ENCODE measurements at places on chromosomes 3 and 15.

DNA sequence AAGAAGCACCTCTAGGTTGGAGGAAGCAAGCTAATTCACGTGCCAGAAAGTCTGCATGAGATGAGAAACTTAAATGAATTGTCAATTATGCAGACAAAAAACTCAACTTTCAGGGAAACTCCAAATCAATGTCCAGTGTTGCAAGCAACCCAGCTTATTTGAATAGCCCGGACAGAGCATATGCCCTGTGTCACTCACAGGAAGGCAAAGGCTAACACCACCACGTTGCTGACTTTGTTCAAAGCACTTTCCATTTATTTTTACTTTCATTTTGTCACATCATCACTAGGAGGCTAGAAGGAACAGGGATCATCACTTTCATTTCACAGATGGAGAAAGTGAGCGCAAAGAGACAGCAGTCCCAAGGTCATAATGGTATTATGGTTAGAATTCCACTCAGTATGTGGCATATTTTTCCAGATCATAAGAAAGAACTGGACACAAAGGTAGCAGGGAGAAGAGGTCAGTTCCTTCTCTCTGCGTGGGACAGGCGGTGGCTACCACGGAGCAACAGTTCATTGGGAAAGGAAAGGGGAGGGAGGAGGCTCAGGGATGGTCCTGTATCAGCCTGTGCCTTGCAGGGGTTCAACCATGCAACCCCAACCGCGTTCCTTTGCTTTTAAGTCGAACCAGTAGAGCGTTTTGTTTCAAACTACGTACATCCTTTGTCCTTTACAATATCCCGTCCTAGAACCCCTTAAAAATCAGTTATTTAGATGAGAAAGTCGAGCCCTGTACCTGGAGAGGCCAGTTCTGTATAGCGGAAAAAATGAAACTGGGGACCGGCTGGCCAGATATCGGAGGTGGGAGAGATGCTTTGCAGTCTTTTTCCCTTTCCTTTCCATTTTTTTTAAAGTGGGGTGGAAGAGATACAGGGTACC, 1.1 kb downstream of the HEG1 start:
- peak; percentile 25 for DNase-seq

- DNase-seq, result peak; percentile 49
Measured at GRCh38 chr15:39583596-39584265, 2.9 kb downstream of the THBS1 start.

GRCh38 chr15:33313491-33313890, 2.7 kb downstream of the RYR3 start:
- no peak for DNase-seq

- DNase-seq, result no peak
Measured at GRCh38 chr15:70672081-70672480, 91.3 kb downstream of the UACA start.

- DNase-seq, result no peak
Measured at GRCh38 chr3:47579875-47580274, 1.2 kb upstream of the CSPG5 start.

DNA sequence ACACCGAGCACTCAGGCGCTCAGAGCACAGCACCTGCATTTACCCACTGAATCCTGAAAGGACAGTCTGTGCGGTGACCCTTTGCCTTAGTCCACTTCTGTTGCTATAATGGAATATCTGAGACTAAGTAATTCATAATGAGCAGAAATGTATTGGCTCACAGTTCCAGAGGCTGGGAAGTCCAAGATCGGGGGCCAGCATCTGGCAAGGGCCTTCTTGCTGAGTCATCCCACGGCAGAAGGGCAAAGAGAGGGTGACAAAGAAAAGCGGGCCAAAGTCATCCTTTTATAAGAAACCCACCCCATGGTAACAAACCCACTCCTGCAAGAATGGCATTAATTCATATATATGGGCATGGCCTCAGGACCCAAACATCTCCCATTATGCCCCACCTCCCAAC, 27.7 kb downstream of the POC1A start:
- no peak for DNase-seq

GRCh38 chr3:172717493-172718088, 6.7 kb upstream of the NCEH1 start:
- DNase-seq, result no peak

GRCh38 chr15:48472756-48473155, 141.5 kb downstream of the DUT start:
- DNase-seq, result no peak

- DNase-seq, result no peak
Measured at GRCh38 chr15:83845230-83845629, 191.3 kb downstream of the ADAMTSL3 start.

DNA sequence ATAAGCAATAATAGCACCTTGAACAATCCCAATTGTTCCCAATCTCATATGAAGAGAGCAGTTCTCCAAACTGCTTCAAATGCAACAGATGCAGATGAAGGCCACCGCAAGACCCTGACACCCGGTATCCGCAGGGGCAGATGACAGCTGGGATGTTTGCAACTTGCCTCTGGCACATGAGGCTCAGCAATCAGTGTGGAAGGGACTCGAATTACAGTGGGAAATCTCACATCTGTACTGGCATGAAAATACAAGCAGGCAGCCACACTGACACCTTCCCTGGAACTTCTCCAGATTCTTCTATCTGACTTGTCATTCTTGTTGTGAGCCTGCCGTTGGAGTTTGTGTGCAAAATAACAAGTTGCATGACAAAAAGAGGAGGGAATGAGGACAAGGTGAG, 68.8 kb downstream of the WDR76 start:
- DNase-seq, result no peak

DNA sequence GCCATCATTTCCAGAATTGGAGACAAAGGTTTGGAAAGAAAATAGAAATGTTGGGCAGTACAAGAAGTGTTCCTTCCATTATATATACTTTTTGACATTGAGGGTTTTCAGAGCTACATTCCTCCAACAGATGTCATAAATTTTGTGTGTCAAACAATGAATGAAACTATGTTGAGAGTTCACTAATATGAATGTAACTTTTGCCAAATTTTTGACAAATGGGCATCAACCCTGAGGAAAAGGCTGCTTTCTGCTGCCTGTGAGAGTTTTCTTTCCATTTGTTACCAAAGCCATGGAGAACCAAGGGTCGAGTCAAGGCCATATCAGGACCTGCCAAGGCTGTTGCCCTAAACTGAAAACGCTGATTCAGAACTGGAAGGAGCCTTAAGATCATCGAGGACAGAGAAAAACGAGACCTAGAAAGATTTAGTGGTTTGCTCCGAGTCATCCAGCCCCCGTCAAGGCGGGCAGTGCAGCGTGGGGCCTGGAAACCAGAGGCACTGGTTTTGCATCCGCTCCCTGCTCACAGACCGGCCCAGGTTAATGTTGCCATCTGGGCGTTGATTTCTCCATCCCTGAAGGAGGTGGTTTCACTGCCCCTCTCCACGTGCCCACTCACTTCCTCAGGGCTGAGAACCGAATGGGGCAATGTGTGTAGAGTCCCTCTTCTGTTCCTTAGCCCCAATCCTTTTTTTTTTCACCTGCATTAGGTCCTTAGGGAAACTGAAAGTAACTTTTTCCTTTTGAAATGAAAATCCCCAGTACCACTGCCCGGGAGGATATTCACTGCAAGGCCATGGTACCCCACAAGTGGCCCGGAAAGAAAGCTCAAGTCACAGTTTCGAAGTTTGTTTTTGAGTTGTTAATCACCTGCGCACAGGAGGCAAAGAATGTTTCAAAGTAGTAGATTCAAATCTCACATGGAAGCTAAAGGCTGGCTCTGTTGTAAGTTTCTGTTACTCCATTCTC, 32.8 kb downstream of the TPM1 start:
- DNase-seq, result no peak

- no peak for DNase-seq
Measured at GRCh38 chr3:108485146-108485545, 25.2 kb downstream of the MYH15 start.

GRCh38 chr3:169112153-169112892, 551.2 kb downstream of the MECOM start:
- DNase-seq, result no peak

- no peak for DNase-seq
Measured at GRCh38 chr3:122349171-122349570, 24.1 kb downstream of the CSTA start.
